ENCODE measurements at places on chromosomes 12 and 14.

DNA sequence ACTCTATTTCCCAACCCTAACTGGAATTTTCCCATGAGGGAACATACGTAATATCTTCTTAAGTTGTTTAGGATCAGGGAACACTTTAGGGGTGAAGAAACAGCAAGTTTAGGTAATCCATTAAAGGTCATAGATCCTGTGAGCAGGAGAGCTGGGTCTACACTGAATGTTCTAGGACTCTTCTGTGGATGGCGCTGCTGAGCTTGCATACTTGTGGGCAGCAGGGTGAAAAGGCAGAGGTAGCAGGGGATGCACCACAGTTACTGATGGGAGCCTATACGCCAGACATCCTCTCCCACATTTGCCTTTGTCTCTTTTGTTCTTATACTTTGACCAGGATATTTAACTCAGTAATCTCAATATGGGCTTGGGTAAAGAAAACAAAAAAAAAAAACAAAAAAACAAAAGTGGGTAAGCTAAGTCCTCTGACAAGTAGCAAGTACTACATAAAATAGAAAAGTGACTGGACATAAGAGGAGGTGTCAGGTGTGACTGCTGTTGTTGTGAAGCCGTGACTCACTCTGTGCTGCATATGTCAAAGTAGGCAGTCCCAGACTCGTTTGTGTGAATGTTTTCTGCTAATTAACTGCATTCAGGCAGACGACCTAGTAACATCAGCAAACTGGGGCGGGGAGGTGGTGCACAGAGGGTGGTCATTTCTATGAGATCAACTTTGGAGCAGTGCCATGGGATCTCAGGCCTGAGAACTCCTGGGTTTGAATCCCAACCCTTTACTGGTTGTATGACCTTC lies 31.6 kb downstream of the NEUROD4 start:
- no peak for DNase-seq

- no peak for DNase-seq
These were observed 628.2 kb upstream of the FOXG1 start for GRCh38 chr14:28138341-28138740.

- DNase-seq: no peak
These were observed 67.8 kb upstream of the EGLN3 start for GRCh38 chr14:34018564-34019244.

DNA sequence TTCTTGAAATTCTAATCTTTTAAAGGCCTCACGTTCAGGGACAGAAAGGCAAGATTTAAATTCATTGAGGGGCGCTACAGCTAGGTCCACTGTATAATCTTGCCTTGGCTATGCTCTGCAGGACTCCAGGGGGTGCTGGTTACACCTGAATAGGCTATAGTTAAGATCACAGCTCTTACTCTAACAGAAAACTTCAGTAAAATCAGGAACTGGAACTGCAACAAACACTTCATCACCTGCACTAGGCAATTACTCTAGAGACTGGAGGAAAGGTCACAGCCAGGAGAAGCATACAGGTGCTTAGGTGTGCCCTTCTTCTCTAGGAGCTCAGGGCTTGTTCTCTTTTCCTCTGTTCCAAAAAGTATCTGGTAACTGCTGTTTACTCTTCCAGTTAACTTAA lies 20.9 kb downstream of the SLCO1C1 start:
- DNase-seq: no peak

All from NCI-H1436 (cell line).